ENCODE measurements at places on chromosomes 11 and 22.
A peak's percentile ranks its signal among the peaks of the same experiment; 100 is the strongest.

DNA sequence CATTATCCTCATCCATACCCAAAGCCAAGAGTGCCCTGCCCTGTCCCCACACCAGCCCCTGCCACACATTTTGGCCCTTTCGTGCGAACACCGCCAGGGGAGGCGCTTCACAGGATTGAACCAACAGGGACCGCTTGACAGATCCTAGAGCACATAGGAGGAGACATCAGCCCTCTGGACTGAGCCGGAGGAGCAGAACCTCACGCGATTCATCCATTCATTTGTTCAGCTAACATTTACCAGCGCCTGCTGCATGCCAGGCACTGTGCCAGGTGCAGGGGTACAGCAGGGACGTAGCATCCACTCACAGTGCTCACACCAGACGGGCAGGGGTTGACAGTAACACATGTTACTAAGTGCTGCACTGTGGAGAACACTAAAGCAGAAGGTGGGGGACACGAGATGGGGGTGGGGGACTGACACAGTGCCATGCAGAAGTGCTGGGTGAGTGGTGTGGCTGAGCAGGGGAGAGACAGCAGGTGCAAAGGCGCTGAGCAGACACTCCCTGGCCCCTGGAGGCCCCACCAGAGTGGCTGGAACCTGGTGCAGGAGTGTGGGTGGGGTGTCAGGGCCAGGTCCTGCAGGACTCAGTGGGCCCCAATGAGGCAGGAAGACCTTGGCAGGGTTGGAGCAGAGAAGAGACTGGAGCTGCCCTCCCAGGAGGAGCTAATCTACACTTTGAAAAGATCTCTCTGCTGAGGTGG, 3.4 kb downstream of the GNAZ start:
- no peak for DNase-seq

- no peak for DNase-seq
Observed at GRCh38 chr11:134731213-134731961, 319.3 kb upstream of the B3GAT1 start.

DNA sequence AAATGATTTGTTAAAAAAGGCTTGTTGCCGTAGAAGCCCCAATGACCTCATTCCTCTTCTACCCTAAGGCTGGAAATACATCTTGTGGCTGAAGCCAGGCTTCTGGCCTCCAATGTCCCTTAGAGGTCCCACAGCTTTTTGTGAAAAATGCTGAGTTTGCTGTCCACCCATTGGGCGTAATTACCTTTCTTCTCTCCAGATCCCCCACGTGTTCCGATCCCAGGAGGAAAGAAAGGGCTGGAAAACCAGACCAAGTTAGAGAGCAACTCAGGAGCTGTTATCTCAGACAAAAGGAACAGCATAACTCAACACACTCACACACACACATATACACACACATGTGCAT, 154.2 kb downstream of the MIAT start:
- no peak for DNase-seq

DNA sequence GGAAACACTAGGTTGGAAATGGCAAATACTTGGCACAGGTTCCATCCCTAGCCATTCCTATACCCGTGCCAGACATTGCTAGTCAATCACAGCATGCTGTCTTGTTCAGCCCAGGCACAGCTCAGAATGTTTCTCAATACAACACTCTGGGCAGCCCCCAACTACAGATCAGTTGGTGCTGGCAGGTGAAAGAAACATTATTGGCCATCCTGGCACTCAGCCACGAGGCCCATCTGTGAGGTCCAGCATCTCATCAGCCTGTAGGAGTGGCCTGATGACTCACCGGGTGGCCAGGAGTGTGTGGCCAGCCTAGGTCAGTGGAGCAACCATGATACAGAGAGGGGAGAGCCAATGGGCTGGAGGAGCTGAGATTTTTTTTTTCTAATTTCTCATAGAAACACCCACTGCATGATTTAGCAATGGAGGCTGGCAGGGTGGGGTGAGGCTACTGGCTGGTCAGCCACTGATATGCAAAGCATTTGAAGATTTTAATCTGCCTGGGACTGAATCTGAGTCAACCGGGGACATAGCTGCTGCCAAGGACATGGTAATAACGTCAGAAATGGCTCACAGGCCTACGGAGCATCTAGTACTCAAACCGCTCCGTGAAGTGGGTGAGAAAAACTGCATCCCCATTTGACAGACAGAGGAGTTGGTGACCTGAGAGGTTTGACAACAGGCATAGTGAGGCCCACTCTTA, 5.4 kb downstream of the MYO18B start:
- DNase-seq, result peak; percentile 89

- no peak for DNase-seq
Observed at GRCh38 chr11:121099885-121100284, 1.2 kb upstream of the TECTA start.

DNA sequence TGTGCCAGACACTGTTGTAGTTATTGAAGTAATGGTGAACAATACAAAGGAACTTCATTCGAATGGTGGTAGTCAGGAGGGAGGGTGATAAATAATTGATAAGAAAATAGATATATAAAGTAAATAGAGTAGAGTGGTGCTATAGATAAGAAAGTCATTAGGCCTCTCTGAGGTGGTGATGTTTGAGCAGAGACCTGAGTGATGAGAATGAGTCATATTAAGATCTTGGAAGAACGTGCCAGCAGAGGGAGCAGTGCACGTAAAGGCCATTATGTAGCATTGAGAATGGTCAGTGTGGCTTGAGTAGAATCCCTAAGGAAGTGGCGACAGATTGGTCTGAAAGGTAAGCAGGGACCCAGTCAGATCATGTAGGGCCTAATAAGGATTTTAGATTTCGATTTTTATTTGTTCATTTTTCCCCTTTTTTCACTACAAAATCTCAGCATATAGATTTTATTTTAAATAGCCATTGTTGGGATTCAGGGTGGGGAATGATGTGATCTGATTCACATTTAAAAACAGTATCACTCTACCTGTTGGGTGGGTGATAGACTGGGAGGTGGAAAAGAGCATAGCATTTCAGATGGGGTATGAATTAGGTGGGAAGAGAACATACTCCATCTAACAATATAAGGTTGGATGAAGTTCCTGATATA, 44.7 kb downstream of the CCDC90B start:
- DNase-seq, result no peak

DNA sequence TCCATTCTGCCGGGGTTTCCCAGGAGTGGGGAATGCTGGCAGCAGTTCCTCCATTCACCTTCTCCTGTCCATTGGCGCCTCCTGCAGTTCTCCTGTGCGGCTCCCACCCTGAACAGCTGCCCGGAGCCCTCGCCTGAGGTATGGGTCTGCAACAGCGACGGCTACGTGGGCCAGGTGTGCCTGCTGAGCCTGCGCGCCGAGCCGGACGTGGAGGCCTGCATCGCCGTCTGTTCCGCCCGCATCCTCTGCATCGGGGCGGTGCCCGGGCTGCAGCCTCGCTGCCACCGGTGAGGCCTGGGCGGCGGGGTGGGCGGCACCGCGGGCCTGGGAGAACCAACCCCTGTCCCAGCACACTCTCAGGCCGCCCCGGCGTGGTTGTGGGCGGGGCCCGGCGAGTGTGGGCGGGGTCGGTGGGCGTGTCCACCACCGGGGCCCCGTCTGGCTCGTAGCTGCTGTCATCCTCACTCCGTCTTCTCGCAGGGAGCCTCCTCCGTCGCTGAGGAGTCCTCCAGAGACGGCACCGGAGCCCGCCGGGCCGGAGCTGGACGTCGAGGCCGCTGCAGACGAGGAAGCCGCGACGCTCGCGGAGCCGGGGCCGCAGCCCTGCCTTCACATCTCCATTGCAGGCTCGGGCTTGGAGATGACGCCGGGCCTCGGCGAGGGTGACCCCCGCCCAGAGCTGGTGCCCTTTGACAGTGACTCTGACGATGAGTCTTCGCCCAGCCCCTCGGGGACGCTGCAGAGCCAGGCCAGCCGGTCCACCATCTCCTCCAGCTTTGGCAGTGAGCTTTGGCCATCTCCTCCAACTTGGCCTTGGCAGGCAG, 14.0 kb upstream of the RELT start:
- DNase-seq, result no peak

DNA sequence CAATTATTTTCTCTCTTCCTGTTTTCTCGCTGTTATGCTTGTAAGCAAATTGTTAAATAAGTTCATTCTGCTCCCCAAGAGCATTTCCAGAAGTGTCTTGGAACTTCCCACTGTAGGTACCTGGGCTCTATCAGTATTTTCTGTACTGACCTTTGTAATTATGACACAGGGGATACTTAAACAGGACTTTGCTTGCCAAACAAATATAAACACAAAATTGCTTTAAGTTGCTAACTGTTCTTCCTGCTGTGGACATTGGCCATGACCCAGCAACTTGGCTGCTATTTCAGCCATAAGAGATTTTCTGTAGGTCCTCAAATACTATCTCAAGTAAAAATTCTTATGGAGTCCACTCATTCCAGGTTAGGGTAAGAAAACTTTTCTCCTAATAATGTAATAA, 30.1 kb downstream of the SYT9 start:
- DNase-seq, result no peak

- no peak for DNase-seq
Observed at GRCh38 chr11:58024601-58025091, 965 bp downstream of the OR9Q1 start.

DNA sequence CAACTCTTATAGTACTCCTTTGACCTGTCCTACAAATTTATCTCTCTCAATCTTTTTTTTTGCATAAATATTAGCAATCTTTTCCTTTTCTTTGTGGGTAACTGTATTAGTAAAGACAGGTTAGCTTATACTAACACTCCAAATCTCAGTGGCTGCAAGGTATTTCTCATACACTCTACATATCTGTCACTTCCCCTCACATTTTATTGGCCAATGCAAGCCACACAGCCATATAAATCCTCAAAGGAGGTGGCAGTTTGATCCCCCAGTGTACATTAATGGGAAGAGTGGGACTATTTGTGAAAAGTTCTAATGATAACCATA, 42.6 kb upstream of the EED start:
- DNase-seq, result no peak

DNA sequence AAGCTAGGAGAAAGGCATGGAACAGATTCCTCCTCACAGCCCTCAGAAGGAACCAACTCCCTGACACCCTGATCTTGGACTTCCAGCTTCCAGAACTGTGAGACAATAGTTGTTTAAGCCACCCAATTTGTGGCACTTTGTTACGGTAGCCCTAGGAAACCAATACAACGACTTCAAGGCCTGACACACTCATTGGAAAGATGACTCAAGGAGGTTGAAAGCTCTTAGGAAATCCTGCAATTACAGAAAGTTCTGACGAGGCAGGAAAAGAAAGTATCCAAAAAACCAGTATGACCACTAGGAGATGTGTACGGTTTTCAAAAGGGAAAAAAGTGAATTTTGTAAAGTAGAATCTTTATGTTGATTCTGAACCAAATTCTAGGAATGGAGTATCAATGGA, 161.4 kb downstream of the SWAP70 start:
- DNase-seq, result no peak

DNA sequence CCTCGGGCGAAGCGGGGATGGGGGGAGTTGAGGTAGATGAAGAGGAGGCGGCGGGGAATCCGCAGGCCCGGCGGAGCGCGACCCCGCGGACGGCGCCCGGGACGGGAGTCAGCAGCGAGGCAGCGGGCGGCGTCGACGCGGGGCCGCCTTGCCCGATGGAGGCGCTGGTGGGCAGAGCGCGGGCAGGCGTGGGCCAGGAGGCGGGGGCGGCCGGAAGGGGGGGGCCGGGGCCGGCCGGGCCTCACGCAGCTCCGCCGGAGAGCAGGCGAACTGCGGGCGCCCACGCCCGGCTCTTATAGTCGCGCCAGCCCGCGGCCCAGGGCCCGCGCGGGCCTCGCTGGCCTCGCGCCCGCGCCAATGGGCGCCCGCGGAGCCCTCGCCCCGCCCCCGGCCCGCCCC, at the start of gene IGF2:
IGF2 (minus strand) TSS at position 267 of the 399 bp plus-strand sequence. CDS start 3,866 bp downstream, outside the sequence.
- DNase-seq, result no peak

DNA sequence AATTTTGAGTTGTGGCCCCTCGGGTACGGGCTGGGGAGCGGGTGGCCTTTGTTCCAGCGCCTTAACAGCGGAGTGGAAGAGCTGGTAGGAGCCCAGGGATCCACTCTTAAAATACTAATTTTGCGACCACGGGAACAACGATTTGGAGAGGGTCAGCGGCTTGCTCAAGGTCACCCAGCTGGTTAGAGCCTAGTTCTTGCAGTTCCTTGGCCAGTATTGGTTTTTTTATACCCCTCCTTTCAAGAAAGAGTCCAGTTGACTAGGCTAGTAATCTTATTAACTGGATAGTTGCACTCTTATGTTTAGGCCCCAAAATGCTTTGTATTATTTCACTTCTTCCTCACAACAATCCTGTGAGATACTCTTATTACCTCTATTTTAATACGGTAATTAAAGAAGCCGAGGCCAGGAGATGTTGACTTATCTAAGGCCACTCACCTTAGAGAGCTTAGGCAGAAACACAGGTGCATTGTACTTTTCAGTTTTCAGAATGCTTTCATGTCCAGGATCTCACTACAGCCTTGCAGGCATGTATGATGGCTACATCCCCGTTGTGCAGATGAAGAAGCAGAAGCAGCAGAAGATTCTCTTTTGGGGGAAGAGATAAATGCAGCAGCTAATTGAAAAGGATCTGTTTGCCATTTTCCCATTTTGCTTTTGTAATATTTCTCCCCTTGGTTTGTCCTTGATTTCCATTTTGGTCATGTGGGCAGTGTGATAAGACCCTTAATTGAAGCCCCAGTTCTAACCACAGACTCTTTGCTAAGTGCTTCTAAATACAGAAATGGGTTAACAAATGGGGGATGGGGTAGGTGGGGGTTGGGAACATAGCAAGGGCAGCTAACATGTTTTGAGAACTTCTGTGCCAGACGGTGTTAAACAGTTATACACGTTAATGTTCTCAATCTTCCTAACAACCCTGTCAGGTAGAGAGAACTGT, 1.4 kb downstream of the SREBF2 start:
- no peak for DNase-seq

DNA sequence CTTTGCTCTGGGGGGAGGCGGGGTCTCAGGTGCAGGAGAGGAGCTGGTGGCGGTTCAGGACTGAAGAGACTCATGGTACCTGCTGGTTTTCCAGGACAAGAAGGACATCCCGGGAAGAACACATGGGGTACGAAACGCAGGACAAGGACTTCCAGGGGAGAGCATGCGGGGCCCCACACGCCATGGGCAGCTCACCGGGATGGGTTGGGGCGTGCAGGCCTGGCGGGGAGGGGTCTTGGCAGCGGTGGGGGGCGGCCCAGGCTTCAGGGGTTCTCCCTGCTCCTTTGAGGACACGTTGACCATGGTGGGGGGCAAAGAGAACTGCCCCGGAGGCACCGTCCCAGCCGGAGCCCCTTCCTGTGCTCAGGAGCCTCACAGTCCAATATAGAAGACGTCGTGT, 673.2 kb downstream of the BRD1 start:
- no peak for DNase-seq

- no peak for DNase-seq
Observed at GRCh38 chr11:112132737-112133136, 31.2 kb downstream of the IL18 start.
